Stimulated activated CD4-positive, alpha-beta T cell treated with anti-CD3 and anti-CD28 coated beads, Interleukin-15, amount 100 ng/mL, for 1 hour (primary cell): ENCODE measurements at places on chromosomes 2 and 18.

GRCh38 chr2:106159866-106160785 is 34.0 kb downstream of the UXS1 start:
- no peak for DNase-seq

DNA sequence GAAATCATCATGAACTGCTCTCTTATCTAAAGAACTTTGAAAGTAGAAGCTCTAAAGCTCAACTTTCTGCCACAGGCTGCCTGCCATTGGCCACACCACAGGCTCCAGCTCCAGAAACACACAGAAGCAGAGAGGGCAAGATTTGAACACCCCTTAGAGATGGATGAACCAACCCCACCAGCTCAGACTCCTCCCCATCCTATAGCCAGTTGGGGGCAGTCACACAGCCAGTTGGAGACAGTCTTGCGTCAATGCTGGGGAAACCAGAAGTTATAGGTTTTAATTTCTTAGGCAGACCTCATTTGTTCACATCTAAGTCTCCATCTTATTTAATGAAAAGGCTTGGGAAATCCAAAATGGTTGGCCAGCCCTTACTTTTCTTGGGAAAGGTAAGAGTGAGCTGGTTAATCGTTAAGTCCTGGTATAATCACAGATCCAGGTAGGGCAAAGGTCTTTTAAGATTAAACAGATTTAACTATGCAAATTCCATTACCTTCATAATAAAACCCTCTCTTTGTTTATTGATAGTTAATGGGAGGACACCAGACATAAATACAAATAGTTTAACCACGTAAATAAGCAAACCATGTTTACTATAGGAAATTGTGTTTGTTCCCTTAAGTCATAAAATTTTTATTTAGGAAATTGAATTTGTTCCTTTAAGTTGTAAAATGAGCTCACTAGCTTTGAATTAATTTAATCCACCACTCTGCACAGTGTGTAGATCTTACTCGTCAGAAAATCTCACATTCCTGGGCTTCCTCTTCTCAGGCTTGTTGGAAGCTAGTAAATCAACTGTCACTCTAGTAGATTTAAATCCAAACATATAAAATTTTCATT is 28.0 kb downstream of the MRO start:
- no peak for DNase-seq

- no peak for DNase-seq
Measured at GRCh38 chr2:43874776-43875451, 36.1 kb downstream of the ABCG8 start.

DNA sequence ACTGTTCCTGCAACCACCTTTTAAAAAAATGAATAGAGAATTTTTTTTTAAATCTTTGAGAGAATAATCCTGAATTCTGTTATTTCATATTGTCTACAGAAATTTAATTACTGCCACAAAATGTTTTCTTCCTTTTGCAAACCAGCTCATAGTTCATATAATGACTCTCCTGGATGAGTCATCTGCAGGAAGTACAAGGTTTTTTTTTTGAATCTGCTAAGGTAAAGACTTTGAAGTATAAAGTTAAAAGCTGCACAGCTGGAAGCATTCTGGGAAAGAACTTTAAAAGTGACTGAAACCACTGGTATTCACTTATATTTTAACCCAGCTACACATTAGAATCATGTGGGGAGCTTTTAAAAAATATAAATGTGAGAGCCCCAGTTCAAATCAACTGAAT is 25.4 kb downstream of the SESTD1 start:
- DNase-seq: no peak

DNA sequence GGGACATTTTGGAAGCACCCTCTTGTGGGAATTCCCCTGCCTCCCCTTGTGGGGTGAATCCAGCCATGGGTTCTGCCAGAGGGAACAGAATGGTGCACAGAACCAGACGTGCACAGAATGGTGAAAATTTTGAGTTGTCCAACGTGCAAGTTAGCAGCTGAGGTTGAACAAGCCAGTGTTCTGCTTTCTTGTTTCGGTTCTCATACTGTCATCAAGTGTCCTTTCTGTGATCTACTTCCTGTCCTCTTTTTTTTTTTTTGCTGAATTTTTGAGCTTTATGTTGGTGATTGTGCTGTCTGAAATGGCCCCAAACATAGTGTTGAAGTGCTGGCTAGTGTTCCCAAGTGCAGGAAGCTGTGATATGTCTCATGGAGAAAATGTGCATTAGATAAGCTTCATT is 21.5 kb upstream of the REEP1 start:
- no peak for DNase-seq

GRCh38 chr2:54206596-54206995 is 49.4 kb downstream of the TSPYL6 start:
- no peak for DNase-seq

DNA sequence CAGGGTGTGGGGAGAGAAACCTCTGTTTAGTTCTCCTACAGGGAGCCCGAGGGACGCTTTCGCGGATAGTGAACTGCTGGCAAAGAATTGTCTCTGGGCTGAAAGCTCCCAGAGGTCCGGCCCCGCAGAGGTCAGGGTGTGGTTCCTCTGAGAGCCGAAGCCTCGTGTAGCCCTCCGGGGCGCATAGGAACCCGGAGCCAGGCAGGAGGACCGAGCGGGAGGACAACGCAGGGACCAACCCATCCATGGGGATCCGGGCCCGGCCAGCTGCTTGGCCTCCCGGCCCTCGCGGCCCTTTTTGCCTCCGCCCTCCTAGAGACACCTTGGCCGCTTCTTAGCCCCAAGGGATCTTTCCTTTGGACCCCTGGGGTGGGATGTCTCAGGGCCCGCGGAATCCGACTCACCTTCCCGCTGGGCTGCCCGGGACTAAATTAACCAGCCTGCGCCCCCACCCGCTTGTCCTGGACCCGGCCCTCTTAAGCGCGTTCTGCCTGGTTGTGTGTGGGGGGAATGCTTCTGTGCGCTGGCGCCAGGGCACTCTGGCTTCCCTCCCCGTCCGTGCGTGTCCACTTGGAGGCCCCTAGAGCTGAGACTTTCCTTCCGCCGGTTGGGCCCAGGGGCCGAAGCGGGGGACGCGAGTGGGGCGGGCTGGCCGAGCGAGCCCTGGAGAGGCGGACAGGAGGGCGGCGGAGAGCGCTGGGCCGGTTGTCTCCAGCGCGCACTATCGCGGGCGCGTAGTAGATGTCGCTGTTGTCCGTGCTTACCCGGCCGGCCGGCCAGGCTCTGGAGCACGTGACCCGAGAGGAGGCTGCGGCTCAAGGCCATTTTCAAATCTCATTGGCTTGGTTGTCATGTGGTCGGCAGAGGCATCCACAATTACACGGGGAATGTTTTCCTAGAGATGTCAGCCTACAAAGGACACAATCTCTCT is at the start of gene HOXD10:
Gene HOXD10 (plus strand): TSS at position 896 of the 931 bp plus-strand sequence. CDS start 56 bp downstream, outside the sequence.
- no peak for DNase-seq

DNA sequence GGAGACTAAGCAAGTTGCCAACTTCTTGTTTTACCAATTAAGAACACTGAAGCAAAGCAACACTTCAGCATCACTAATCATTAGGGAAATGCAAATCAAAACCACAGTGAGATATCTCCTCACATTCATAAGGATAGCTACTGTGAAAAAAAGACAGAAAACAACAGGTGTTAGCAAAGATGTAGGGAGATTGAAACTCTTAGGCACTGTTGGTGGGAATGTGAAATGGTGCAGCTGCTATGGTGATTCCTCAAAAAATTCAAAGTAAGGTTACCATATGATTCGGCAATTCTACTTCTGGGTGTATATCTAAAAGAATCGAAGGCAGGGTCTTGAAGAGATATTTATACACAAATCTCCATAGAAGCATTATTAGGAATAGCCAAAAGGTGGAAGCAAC is 8.6 kb upstream of the PRKD3 start:
- no peak for DNase-seq
